Stimulated activated CD4-positive, alpha-beta T cell treated with anti-CD3 and anti-CD28 coated beads, Interleukin-1b, Interleukin-23, amount 100 ng/mL, for 24 hours (primary cell): ENCODE measurements at places on chromosomes 3 and 15.
A peak's percentile ranks its signal among the peaks of the same experiment; 100 is the strongest.

GRCh38 chr3:46010519-46011113 is 15.0 kb upstream of the FYCO1 start:
- no peak for DNase-seq

DNA sequence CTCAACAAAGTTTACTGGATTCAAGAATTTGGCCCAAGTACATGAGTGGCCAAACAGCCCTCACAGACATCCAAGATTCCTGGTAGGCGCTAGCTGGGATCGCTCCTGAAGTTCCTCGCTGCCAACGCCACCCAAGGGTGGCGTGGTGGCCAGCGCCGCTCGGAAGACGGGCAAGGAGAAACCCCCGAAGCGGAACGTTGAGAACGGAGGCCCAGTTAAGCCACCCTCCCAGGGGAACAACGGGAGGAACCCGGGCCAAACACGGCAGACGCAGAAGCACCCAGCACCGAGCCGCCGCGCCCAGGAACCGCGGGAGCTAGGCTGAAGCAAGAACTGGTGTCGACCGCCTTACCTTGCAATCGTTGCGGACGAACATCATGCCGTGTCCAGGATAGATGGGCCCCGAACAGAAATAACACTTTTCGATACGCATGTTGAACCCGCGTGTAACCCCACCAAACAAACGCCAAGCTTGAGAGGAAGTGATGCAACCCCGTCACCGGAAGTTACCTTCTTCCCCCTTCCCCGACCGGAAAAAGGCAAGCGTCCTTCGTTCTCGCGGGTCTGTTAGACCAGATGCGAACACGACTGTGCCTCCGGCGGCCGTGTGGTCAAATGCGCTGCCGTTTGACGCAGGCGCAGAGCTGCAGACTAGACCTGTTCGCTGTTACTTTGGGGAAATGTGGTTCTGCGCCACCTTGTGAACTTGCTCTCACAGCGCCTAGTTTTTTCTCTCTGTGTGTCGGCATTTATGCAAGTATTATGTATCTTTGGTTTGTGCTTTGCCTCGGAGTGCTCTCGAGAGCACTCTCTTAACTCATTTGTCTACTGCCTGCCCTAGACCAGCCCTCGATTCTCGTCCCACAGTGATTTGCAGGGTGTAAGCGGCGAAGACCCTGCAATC is at the start of gene RSL24D1:
Gene RSL24D1, minus strand, starts transcription at position 484 of the 904 bp plus-strand sequence. Its CDS starts 51 bp downstream, at position 433.
- DNase-seq: peak; percentile 91

- no peak for DNase-seq
Observed at GRCh38 chr3:169534439-169534838, 129.1 kb downstream of the MECOM start.

GRCh38 chr3:195154793-195155535 is 116.0 kb downstream of the XXYLT1 start:
- DNase-seq: no peak

DNA sequence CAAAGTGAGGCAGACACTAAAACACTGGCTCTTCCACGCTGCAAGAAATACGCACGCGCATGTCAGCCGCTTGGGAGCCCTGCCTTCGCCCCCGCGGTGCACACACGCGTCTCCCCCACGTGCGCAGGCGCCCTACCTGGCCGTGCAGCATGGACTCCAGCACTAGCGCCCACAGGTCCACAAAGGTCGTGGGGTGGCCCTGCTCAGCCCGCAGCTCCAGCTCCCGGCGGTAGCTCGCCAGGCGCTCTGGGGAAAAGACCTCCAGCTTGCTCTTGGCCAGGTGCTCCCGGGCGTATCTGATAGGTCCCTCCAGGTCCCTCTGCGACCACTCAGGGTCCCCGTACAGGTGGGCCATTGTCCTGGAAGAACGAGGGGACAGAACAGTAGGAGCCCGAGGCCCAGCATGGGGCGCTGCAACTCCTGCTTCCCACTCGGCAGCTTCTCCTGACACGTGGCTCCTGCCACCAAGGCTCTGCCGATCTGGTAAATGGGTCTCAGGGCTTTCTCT is 14.9 kb downstream of the PLA2G4D start:
- no peak for DNase-seq

DNA sequence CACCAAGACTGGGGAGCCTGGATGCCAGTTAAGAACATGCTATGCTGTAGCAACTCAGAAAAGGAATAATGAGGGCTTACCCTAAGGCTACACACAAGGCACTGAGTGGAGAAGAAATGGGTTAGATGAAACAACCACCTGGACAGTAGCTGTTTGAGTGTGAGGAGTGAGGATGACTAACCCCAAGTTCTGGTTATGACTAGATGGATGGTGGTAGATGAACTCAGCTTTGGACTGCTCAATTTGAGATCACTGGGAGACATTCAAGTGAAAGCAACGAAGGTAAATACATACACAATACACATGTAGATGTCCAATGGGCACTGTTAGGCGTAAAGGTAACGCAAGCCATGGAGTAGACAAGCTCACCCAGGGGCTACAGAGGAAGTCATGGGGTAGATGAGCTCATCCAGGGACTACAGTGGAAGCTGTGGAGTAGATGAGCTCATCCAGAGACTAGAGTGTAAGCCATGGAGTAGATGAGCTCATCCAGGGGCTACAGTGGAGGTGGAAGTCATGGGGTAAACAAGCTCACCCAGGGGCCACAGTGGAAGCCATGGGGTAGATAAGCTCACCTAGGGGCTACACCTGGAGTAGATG is 98.3 kb downstream of the ANO10 start:
- no peak for DNase-seq

GRCh38 chr3:38140326-38141172 is 2.1 kb downstream of the MYD88 start:
- no peak for DNase-seq

DNA sequence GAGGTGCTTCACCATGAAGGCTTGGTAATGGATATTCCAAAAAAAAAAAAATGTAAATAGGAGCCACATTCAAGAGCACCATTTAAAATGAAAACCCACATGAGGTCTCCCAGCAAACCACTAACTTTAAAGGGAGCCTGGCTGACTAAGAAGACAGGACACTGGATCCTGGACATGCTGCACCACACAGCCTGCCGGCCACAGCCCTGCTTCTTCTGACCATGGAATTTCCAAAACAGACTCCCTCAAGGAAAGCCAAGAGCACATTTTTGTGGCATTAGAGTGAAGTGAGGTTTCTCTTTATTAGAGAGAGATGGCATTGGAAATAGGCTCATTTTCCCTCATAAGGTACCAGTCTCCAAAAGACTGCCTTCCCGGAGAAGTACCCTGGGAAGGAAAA is 113.9 kb downstream of the RORA start:
- DNase-seq: no peak

DNA sequence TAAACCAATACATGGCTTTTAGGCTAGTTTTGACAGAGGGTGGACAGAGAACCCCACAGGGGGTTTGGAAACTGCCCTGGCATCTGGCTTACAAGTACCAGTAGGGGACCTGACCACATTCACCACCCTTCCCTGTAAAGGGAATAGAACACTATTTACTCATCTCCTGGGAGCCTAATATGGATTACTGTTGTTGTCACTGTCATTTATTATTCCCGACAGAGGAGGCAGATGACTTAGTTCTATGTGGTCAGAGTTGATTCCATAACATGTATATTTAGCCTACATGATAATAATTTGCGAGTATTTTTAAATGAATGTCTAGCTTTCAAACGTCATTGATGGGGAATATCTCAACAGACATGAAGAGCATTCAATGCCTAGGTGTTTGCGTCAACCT is 15.9 kb downstream of the ZBTB38 start:
- no peak for DNase-seq

GRCh38 chr15:57334257-57334656 is 42.0 kb upstream of the CGNL1 start:
- DNase-seq: no peak

DNA sequence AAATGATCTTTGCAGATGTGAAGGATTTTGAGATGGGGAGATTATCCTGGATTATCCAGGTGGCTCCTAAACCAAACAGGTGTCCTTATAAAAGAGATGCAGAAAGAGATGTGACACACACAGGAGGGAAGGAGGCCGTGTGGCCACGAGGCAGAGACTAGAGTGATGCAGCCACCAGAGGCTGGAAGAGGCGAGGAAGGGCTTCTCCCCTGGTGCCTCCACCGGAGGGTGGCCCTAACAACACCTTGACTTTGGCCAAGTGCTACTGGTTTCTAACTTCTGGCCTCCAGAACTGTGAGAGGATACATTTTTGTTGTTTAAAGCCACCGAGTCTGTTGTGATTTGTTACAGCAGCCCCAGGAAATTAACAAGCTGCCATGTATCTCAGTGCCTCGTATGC is 127.1 kb downstream of the ASB7 start:
- no peak for DNase-seq
